Stimulated activated CD4-positive, alpha-beta T cell treated with anti-CD3 and anti-CD28 coated beads, TNF-alpha, amount 100 ng/mL, for 48 hours (primary cell): ENCODE measurements at places on chromosomes 12 and 14.

DNA sequence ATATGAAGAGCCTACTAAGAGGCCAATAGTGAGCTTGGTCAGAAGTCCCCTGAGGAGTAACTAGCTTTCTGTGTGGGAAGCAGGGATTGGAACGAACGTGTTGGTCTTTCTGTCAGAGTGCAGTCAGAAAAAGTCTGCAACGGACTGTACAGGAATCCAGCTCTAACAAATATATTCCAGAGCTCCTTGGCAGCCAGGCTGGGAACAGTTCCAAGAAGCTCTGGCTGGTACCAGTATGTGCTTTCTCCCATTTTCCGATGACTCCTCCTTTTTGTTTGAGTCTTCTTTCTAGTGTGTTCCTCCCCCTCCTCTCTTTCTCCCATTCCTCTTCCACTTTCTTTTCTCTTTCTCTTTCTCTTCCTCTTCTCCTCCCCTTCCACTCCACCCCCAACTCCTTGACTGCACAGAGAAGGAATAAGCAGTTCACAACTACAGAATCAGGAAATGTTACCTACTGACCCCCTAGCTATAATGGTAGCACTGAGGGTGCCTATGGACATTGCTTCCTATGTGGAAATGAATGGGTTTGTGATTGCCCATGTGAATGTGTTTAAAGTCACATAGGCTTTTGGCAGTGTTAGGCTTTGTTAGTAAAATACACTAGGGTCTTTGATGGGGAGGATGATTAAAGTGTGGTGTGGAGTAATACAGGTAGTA is 59.9 kb downstream of the TTLL5 start:
- DNase-seq, result no peak

DNA sequence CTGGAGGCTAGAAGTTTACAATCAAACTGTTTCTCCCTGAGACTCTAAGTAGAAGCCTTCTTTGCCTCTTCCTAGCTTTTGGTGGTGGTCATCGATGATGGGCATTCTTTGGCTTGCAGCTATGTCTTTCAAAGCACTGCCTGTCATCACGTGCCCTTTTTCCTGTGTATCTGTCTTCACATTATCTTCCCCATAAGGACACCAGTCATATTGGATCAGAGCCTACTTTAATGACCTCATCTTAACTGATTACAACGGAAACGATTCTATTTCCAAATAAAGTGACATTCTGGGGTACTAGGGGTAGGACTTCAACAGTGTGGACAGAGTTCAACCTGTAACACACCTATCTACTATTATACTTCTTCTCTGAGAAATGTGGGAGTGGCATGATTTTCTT is 31.1 kb upstream of the IFNG-AS1 start:
- DNase-seq, result no peak

DNA sequence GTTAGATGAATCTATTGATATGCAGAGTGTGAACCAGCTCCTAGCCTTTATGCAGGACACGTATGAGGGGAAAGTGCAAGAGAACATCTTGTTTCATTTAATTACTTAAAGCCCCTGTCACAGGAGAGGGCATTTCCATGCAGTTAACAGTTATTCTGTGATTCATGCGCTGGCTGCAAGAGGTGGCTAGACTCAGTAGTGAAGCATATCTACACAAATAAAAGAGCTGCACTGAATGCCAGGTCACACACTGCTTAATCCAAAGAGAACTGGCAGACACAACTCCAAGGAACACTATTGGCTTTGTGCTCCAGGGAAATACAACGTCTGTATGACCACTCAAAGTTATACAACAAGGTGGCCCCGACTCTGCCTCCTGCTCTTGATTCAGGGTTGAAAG is 394.1 kb downstream of the C12orf75 start:
- DNase-seq, result no peak

DNA sequence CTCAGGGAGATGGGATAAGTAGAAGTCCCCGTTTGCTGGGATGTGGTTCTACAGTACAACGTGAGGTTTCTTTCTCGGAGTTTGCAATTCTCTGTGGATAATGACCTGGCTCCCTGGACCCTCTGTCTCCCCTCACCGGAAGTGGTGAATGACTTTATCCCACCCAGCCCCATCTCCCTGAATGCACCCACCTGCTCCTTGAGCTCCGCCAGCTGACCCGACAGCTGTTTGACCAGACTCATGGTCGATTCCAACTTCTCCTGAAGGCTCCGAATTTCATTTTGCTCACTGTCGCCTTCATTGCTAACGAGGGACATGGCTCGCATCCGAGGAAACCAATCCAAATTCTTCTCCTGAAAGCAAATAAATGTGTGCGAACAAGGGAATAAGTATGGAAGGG is 144.6 kb downstream of the SSPN start:
- DNase-seq, result no peak

DNA sequence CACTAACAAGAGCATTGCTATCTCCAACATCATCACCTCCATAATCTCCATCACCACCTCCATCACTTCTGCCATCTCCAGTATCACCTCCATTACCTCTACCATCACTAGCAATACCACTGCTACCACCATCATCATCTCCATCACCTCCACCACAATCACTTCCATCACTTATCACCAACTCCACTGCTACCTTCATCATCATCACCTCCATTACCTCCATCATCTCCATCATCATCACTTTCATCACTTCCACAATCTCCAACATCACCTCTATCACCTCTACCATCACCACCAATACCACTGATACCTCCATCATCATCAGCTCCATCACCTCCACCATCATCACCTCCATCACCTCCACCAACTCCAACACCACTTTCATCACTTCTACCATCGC is 102.4 kb upstream of the TMEM132C start:
- DNase-seq, result no peak

DNA sequence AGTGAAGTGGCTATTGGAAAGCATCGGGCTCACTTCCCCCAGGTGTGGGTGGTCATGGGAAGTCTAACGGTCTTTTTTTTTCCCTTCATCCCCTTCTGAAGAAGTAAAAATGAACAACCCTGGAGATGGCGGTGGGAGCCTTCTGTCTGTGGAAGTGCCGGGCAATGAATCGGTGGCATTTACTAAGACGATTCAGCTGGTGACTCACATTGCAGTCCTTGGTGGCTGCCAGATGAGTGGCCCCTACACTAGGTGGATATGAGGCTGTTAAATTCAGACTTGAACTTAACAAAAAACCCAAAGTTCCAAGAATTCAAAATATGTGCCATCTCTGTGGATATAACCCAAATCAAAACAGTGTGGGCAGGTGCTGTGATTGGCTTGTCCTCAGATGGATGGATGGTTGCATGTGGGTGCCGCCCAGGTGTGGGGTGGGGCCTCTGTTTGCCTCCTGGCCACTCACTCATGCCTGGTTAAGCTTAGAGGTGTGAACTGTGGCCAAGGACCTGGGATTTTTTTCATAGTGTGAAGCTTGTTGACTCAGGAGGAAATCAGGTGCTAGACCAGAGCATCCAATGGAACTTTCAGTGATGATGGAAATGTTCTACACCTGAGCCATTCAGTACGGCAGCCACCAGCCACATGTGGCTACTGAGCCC is 176.7 kb upstream of the NOS1 start:
- no peak for DNase-seq

GRCh38 chr12:54259194-54260011 is 20.5 kb downstream of the CBX5 start:
- no peak for DNase-seq

GRCh38 chr12:124586756-124587155 is 19.3 kb upstream of the NCOR2 start:
- DNase-seq, result no peak

DNA sequence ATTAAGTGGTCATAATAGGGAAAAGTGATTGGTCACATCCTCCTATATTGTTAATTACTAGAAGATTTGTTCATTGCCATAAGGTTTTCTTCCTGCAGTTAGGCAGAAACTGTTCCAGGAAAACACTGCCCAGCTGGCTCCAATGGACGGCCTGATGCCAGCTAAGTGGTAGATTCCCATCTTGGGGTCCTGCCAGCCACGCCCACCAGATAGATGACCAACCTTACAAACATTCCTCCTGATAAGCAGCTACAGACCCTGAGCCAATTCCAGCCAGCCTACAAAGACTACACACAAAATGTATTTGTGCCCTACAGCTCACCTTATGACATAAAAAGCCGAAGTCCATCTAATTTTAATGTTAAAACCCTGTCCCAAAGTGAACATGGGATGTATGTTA is 685.9 kb upstream of the USP15 start:
- DNase-seq, result no peak

DNA sequence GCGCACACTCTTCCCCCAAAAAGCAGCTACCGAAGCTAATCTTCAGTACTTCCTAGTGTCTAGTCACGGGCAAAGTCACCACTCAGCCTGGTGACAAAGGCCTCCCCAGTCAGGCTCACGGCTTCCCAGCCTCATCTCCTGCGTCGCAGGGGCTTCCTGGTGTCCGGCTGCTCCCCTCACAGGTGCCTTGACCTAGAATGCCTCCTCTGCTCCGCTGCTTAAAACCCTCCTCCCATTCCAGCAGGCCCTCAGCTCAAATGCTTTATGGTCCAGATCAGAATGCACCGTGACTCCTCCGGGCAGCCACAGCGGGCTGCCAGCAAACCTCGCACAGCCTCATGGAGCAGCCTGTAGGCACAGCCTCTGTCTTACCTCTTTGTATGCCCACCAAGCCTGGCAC is 53.1 kb downstream of the PRIMA1 start:
- DNase-seq, result no peak

DNA sequence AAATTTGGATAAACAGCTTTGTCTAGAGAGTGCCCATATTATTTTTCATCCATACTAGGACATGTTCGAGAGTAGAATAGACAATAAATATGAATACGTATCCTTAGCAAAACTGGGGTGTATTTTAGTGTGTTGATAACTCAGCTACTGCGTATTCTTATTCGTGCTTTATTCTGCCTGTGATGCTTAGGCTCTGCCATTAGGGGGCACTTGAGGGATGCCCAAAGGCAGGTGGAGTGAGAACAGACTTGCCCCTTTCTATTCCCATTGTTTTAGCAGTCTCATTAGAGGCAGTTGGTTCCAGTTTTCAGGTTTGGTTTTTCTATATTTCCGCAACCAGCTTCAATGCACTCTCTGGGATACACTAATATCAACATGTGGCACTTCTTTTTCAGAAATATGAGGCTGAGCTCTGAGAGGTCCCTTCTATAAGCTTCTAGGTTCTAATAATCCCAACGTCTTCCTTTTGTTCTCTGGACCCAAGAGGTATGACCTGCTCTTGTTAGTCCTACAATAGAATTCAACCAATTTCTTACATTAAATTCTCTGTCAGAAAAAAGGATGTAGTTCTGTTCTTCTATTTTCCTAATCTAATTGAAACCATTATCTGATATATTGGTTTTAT is 985.7 kb upstream of the FBXO33 start:
- no peak for DNase-seq

DNA sequence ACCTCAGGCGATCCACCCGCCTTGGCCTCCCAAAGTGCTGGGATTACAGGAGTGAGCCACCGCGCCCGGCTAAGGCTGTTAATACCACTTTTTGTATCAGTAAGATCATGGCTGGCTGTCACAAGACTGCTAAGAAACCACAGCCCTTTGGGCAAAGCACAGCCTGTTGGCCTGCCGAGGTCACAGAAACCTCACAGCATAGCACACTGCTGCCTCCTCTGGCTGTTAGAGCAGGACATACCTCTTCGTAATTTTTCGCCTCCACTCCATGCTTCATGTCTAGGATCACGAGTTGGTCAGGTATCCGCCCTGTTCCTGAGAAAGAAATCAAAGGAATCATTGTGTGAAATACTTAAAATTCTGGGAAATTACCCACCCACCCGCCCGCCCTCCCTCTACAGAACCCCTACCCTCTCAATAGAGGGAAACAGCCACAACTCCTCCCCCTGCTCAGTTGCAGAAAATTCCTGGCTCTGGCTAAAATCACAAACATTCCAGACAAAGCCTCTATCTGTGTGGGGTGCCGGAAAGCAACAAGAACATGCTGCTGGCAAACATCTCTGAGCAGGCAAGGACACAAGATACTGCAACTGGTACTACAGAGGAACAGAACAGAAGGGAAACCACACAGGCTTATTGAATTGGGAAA is 20.7 kb upstream of the NEK9 start:
- no peak for DNase-seq

GRCh38 chr12:8553088-8553627 is 12.5 kb upstream of the CLEC4E start:
- no peak for DNase-seq

DNA sequence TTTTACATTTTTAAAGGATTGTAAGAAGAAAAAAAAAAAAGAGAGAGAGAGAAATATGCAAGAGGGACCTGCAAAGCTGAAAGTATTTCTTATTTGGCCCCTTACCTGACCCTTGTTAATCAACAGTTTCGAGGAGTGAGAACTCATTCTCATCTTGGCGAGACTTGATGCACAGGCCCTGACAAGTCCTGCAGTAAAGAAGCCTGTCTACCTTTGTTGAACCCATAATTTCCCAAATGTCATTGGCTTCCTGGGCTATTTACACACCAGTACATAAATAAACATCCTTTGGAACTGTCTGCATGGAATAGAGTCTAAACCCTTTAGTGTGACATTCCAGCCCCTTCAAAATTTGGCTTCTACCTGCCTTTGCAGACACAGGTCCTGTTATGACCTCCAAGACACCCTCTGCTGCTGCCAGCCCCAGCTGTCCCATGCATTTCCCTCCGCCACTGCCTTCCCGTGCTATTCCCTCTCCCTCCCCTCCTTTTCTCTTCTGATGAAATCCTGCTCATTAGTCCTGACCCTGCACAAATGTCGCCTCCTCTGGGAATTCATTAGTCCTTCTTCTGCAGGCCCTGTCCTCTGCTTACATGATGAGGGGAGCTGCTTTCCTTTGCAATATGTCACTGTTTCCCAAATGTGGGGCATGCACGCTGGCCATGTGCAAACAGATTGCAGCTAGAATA is 35.1 kb downstream of the MYL2 start:
- no peak for DNase-seq

DNA sequence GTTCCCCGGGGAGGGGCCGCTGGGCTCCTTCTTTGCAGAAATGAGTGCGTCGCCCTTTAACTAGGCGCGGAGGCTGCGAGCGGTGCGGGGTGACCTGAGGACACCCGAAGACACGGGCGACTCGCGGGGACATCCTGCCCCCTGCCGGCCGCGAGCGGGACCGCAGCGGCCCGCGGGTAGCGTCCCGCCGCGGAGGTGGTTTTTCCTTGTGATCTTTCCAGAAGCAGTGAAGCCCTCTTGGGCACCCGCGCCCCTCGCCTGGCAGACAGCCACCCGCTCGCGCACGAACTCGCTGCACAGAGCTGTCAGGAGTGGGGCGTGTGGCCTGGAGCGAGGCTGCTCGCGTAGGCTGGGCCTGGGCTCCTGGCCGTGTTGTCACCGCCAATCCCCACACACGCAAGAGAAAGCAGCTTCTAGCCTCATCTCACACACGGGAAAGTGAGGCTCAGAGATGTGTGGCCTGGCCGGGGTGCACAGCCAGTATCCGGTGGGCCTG is 67.2 kb downstream of the DIO3 start:
- peak; percentile 60 for DNase-seq

- no peak for DNase-seq
These were observed 1.2 kb downstream of the RPH3A start for GRCh38 chr12:112792743-112793142.

GRCh38 chr12:27807063-27807703 is 27.1 kb upstream of the MANSC4 start:
- DNase-seq, result no peak
